ENCODE measurements at places on chromosomes 16 and 17.

- DNase-seq: peak; percentile 41
These were observed 527 bp downstream of the CIAPIN1 start for GRCh38 chr16:57446531-57447185.

DNA sequence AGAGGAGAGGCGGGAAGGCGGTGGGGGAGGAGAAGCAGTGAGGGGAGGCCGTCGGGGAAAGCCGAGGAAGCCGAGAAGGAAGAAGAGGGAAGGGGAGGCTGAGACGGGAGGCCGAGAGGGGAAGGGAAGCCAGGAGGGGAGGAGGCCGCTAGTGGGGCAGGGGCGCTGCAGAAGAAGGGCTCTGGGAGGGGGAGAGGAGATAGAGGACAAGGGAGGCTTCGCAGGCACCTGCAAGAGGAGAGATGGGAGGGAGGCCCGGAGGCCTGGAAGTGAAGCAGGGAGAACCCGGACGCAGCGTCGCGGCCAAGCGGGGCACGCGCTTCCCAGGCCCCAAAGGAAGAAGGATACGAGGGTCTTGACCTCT, 2.3 kb downstream of the C17orf58 start:
- peak; percentile 12 for DNase-seq

GRCh38 chr16:20798364-20798763, 7.9 kb downstream of the ERI2 start:
- DNase-seq: no peak

GRCh38 chr17:36870720-36870999, 66.6 kb upstream of the LHX1 start:
- no peak for DNase-seq

DNA sequence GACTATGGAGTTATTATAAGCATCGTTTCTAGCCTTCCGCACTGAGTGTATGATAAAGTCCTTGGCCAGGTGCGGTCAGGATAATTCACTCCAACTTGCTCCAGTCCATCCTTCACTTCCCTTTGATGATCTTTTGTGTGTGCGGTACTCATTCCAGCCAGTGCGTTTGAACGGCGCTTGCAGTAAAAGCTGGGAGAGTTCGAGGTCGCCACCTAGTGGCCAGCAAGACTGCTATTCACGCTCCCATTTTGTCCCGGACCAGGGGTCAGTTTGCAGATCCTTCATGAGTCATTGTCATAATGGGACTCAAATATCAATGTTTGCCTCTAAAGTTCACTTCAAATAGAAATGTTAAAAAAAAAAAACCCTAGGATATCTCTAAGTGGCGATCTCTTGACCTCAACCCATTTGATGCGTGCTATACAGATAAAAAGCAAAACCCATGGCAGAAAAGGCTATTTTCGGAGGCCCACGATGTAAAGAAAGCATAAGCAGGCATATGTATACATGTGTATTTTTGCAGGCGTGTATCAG, 417.1 kb downstream of the TMEM114 start:
- DNase-seq: peak; percentile 69

- DNase-seq: peak; percentile 39
These were observed 12.5 kb downstream of the SAMD14 start for GRCh38 chr17:50117202-50118051.

GRCh38 chr17:49964769-49965523, 4.0 kb upstream of the DLX4 start:
- DNase-seq: no peak

DNA sequence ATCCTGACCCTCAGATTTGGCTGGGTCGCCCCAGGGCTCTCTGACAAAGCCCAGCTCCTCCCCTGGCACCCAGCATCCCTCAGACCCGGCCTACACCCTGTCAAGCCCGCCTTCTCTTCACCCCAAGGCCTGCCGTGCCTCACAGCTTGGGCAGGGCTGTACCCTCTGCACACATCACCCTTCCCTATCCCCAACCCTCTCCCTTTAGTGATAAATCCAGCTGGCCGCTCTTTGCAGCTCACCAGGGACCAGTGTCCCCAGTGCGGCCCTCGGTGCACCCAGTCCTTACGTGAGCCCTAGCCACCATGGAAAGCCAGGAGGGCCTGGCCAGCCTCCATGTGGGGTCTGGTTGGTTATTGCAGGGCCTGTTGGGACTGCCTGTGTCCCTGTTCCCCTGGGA, 74.5 kb downstream of the RAI1 start:
- no peak for DNase-seq

DNA sequence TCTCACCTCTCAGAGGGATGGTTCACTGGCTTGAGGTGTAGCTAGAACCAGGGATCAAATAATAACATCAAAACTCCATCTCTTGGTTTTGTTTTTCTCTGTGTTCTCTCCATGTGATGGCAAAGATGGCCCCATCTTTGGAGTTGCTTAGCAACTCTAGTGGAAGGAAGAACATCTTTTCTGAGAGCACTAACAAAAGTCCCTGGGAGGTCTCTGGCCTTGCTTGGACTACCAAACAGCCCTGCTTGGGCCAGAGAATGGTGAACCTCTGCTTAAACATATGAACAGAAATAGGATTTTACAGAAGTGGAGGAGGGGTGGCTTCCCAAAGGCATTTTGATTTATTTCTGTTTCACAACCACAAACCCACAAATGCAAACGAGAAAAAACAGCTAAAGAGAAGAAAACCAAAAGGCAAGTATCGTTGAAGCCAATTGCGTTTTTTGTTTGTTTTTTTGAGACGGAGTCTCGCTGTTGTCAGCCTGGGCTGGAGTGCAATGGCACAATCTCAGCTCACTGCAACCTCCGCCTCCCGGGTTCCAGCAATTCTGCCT, 13.2 kb downstream of the GABARAPL2 start:
- DNase-seq: no peak

DNA sequence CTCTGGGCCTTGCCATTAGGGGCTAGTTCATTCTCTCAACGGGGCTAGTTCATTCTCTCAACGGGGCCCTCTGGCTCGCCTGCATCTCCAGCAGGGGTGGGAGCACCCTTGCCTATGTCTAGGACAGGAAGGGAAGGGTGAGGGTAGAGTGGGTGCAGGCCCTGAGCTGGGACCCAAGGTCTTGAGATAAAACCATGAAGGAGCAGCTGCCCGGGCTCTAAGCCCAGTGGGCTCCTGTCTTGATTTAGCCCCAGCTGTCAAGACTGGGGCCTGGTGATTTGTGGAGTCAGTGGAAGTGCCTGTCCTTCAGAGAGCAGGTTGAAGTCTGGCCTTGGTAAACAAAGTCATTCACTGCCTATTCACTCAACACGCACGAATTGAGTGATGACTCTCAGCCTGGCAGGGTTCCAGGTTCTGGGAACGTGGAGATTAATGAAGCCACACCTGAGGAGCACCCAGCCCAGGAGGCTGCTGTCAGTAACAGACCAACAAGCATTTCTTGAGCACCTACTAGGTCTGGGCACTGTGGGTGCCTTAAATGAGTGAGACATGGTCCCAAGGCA, 35.4 kb downstream of the WNT3 start:
- no peak for DNase-seq

DNA sequence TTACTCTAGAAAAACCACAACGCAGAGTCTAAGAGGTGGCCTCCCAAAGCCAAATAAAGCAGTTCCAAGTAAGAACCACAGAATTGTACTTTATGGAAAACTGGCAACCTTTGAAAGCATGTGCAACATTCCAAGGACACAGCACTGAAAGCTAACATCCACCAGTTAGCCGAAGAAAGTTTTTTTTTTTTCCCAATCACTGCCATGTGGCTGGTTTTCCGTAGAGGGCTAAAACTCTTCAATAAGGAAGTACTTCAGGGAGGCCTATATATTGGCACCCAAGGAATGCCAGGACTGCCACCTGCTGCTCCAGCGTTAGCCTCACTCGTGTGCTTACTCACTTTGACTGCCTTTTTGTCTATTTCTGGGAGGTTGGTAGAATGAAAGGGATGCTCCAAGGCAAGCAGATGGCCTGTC, 25.2 kb downstream of the CEP95 start:
- DNase-seq: no peak

- no peak for DNase-seq
These were observed 3.8 kb upstream of the TLCD2 start for GRCh38 chr17:1713878-1714426.

- DNase-seq: no peak
These were observed 14.2 kb downstream of the RAB40B start for GRCh38 chr17:82684228-82684841.

GRCh38 chr17:4544135-4544950, 10.8 kb downstream of the MYBBP1A start:
- DNase-seq: no peak
